ENCODE measurements at places on chromosomes 4 and X.

- no peak for DNase-seq
These were observed 186.2 kb downstream of the PTTG2 start for GRCh38 chr4:38146383-38146782.

DNA sequence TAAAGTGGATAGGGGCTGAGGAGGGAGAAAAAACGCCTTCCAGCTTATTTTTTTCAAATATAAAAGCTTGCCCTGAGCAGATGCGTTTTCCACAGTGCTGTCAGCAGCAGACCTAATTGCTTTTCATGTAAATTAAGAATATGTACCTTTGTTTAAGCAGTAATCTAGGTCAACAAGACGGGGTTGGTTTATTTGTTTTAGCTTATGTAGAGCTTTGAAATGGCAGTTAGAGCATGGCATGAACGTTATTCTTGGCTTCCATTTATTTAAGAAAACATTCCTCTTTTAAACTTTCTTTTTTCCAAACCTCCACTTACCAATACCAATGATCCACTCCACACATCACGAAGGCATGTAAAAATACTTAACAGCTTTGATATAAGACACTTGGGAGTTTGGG lies 220.3 kb upstream of the TENM3 start:
- DNase-seq: no peak

GRCh38 chrX:129719931-129720530 lies 18.7 kb upstream of the XPNPEP2 start:
- no peak for DNase-seq

- DNase-seq: no peak
These were observed 96.1 kb downstream of the PHKA2 start for GRCh38 chrX:18887825-18888212.

DNA sequence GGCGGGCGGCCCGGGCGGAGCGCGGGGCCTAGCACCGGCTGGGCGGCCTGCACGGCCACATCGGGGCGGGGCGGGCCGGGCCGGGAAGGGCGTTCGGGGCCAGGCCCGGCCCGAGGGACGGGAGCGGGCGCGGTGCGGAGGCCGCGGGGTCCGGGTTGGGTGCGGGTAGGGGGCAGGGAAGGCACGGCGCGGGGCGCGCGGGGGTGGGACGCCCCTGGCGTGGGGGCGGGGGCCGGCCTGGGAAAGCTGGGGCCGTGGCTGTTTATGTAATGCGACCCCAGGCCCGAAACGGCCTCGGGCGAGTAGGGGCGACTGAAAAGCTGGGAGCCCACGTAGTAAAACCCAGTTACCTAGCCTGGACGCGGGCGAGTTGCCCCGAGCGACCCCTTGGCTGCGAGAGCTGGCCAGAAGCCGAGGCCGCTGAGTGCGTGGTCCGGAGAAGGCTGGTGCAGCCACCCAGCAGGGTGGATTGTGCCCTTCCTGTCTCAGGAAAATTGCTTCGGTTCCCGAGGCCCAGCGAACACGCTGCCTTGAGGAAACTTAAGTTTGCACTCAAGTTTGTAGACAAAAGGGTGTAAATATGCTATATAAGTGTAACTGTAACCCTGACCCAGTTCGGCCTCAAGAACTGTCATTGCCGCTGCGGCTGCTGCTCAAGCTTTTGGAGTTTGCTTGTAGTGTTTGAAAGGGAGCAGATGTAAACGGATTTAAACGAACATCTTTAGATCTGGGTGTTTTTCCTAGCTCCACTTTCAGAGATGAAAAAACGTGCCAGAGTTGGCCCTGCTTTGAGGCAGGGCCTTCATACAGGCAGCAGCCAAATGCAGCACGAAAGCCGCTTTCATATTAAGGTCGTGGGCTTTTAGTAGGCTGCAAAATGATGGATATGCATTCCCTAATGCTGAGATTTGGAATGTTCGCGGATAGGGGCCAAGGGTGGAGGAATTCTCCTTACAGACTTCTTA lies 674 bp downstream of the SEC24B start:
- DNase-seq: peak; percentile 29
